ENCODE measurements at places on chromosomes 2 and 18.

DNA sequence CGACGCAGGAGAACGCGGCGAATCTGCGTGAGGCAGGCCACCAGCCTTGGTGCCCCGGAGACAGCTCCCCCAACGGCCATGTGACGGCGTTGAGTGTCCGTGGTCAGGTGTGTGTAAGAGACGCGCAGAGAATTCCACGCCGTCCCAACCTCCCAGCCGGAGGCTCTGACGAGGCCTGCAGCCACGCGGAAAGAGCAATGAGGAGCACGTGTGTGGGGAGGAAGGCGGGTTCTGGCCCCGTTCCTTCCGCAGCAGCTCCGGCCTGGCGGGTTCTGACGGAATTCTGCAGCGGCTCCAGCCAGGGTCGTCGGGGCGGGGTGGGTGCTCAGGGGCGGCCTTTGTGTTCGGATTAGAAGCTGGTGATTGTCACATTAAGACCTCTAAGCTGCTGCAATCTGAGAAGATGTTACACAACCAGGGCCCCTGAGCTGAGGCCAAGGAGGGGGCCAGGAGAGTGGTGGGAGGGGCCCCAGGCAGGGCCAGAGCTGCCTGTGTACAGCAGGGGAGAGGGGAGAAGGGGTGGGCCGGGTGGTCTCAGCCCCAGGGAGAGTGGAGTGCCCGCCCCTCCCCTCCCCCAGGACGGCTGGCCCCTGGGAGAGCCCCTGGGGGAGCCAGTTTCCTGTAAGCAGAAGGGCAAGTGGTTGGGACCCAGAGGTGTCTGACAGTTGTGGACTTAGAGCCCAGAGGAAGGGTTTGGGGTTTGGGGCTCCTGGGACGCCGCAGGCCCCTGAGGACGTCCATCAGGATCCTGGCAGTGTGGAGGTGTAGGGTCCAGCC is 5.1 kb upstream of the GAL3ST2 start:
- DNase-seq: peak; percentile 60

- DNase-seq: no peak
These were observed 59.3 kb downstream of the LRRFIP1 start for GRCh38 chr2:237686659-237687136.

GRCh38 chr2:72926811-72927465 is 9.6 kb downstream of the EMX1 start:
- DNase-seq: no peak

DNA sequence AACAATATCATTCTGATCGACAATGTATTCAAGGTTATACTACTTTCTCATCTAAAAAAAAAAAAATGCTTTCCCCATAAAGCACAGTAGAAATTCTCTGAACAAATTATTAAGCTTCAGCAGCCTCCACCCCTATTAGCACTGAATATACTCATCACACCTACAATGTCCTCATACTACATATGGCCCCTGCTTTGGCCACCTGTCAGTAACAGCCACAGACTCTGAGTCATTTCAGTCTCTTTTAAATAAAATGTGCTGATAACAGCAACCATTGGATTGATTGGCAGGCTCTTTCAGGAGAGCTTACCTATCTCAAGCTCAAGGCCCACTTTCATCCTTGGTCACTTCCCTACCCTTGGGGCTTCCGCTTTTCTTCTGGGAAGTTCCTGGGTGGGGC is 236.7 kb downstream of the TMX3 start:
- no peak for DNase-seq

- DNase-seq: peak; percentile 58
These were observed 69.8 kb downstream of the TNS1 start for GRCh38 chr2:217932803-217933616.

DNA sequence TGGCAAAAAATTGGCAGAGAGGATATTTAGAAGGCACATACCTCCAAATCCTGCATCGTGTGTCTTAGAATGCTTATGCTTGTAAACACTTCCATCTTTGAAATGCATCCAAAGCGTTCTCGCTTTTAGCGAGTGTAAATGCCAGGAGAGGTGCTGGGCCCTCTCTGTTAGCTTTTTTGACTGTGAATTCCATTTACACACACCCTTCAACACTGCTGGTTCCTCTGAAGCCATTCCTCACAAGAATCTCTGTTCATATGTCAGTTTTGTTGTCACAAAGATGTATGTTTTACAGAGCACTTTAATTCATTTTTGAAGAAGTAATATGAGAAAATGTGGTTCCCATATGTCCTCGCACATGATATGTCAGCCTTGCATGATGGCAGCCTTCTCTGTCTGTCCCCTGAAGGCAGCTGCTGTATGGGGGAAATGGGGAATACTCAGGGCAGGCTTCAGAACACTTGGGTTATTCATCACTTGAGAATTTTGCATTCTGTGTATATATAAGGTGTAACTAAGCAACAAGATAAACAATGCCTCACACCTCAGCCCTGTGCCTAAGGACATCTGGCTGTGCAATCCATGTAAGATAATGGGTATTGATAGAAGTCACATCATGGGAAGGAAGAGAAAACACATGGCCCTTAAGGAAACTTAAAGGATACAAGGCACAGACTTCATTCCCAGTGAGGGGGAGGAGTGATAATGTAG is 52.3 kb downstream of the RAB27B start:
- peak; percentile 39 for DNase-seq

DNA sequence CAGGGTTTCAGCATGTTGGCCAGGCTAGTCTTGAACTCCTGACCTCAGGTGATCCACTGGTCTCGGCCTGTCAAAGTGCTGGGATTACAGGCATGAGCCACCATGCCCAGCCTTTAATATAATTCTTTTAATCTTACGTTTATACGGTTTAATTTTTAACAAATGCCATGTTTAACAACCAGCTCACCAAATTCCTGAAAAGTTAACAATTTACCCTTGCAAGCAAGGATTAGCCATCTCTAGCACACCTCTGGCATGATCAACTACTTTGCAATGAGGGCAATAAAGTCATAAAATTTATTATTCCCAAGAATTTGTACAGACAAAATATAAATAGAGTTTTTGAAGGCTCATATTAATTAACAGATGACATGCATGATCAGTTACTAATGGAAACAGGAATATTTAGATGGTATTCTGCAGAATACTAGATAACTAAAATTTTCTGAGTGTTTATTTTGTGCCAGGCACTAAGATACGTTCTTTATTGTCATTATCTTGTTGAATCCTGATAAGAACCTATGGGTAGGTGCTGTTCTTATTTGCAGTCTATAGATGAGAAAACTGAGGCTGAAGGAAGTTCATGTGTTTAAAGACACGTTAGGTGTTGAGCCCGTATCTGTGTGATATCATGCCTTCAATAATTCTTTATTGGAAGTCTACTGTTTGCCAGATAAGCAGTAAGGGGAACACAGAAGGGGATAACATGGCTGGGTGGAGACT is 190.1 kb downstream of the CDCA7 start:
- DNase-seq: no peak
